ENCODE measurements at places on chromosomes 2 and 18. TPM values are rescaled to one million over a fixed set of nuclear protein-coding genes. Genes with fewer than 3 reads are reported as not detected.

GRCh38 chr2:20198796-20199632 is 25.9 kb downstream of the SDC1 start:
- DNase-seq, result no peak
- H3K27ac ChIP-seq, result no peak overlapping the region
- no peak overlapping the region for H3K4me3 ChIP-seq
- H3K36me3 ChIP-seq, result no peaks in the 10 kb centered on the region

- no peak for DNase-seq
- H3K27me3 ChIP-seq, result no peaks in the 10 kb centered on the region
- no peaks in the 10 kb centered on the region for H3K36me3 ChIP-seq
Measured at GRCh38 chr2:150101947-150102346, 385.5 kb downstream of the RND3 start.

- H3K27me3 ChIP-seq, result no peaks in the 10 kb centered on the region
- DNase-seq, result no peak
- H3K4me1 ChIP-seq, result no peaks in the 10 kb centered on the region
- H3K4me3 ChIP-seq, result no peak overlapping the region
- no peaks in the 10 kb centered on the region for H3K36me3 ChIP-seq
- H3K27ac ChIP-seq, result no peak overlapping the region
Measured at GRCh38 chr2:144454466-144455287, 65.2 kb downstream of the ZEB2 start.

Gene LCT
- not detected for polyA plus RNA-seq

DNA sequence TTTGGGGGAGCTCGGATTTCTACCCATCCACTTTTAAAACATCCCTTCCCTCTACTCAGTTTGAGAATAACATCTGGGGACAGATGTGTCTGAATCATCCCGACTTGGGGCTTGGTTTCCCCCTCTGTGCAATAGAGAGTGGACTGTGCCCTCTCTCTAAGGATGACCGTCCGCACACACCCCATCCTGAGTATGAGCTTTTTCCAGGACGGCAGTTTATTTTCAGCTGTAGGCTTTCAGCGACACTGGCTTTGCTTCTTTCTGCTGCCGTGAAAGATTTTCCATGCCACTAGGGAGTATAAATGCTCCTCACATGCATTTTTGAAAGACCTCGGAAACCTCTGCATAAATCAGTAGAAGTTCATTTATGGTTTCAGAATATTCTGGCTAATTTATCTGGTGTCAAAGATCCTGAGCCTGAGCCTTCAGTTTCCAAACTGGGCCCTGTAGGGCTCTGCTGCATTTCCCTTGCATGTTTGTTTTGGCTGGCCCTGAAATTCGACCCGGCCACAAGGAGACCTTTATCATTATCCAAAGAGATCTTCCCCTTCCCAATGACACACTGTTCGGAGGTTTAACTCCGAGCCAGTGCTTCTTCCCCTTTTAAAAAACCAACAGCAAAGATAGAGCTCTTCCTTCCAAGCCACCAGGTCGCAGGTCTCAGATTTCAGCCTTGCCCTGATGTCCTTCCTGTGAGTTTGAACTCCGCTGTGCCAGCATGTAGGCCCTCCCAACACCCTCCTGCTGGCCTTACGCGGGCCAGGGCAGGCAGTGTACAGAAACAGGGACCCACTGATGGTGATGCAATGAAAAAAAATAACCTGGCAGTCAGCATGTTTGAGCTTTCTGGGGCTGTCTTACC is 53.3 kb downstream of the FECH start:
- no peaks in the 10 kb centered on the region for H3K36me3 ChIP-seq
- H3K27me3 ChIP-seq, result no peaks in the 10 kb centered on the region
- no peak overlapping the region for H3K4me3 ChIP-seq
- no peak for DNase-seq

GRCh38 chr18:29163596-29163995 is 986.7 kb upstream of the CDH2 start:
- H3K27ac ChIP-seq, result no peak overlapping the region
- H3K4me1 ChIP-seq, result no peaks in the 10 kb centered on the region
- no peaks in the 10 kb centered on the region for H3K36me3 ChIP-seq
- DNase-seq, result no peak
- no peaks in the 10 kb centered on the region for H3K27me3 ChIP-seq

GRCh38 chr18:27665264-27665799 is 480.2 kb upstream of the CHST9 start:
- H3K4me3 ChIP-seq, result no peak overlapping the region
- H3K4me1 ChIP-seq, result no peaks in the 10 kb centered on the region
- H3K36me3 ChIP-seq, result no peaks in the 10 kb centered on the region

Gene TDRD15
- not detected for polyA plus RNA-seq
